CD8-positive, alpha-beta T cell (primary cell): ENCODE measurements at places on chromosomes 12 and 14.
A peak's percentile ranks its signal among the peaks of the same experiment; 100 is the strongest.

DNA sequence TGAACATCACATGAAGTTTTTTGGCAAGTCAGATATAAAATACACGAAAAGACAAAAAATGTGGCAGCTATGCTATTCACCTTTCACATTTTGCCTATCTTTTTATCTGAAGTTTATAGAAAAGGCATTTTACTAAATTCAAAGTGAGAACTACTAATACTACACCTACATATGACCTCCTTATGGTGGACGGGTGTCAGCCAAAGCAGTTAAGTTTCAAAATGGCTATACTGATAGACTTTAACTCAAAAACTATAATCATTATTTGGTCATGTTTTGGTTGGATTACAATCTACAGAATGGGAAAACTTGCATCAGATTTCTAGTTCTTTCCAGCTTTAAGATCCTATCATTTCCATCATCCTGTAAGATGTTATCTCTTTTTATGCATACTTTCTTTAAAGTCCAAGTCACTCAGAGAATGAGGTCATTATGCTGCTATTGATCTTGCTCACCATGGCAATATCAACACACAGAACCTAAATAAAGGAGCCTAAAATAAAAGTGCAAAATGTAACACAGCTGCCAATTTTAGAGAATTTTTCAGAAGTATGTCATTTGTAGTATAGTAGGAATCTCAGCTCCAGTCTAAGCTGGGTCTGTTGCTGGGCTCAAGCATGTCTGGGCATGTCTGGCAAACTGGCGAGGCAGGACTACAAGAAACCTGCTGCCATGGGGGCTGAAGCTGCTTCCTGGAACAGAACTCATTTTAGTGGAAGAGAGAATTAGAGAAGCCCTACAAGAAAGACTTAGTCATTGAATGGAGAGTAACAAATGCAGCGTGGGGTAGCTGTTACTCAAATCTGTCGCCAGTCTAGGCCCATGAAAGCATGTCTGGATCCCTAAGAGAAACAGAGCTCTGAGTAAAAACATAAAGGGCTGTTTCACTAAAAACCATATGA lies 7.6 kb upstream of the AEBP2 start:
- no peak for DNase-seq

GRCh38 chr14:59629444-59630287 lies 53.1 kb upstream of the CCDC175 start:
- no peak for DNase-seq

DNA sequence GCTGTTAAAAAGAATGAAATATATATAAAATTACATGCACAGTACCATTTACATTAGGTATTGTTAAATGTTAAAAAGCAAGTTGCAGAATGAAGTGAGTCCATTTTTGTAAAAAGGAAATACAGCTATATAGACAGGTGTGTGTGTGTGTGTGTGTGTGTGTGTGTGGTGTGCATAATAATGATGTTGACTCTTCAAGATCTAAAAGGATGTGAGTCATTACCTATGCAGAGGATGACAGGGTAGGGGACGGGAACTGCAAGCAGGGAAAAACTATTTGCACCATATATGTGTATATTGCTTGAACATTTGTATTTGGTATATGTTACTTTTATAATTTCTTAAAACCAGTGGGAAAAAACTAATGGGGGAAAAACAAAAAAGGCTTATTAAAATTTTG lies 3.1 kb downstream of the C14orf39 start:
- DNase-seq = no peak

GRCh38 chr14:23366426-23366921 lies 1.5 kb upstream of the EFS start:
- DNase-seq = no peak

GRCh38 chr12:3544296-3544965 lies 53.4 kb downstream of the PRMT8 start:
- DNase-seq = no peak

- DNase-seq = no peak
These were observed 6.6 kb downstream of the E2F7 start for GRCh38 chr12:77058740-77059139.

GRCh38 chr14:57291692-57292647 lies 23.2 kb downstream of the AP5M1 start:
- no peak for DNase-seq

GRCh38 chr12:32051511-32052211 lies 55.0 kb upstream of the BICD1 start:
- peak; percentile 2 for DNase-seq

DNA sequence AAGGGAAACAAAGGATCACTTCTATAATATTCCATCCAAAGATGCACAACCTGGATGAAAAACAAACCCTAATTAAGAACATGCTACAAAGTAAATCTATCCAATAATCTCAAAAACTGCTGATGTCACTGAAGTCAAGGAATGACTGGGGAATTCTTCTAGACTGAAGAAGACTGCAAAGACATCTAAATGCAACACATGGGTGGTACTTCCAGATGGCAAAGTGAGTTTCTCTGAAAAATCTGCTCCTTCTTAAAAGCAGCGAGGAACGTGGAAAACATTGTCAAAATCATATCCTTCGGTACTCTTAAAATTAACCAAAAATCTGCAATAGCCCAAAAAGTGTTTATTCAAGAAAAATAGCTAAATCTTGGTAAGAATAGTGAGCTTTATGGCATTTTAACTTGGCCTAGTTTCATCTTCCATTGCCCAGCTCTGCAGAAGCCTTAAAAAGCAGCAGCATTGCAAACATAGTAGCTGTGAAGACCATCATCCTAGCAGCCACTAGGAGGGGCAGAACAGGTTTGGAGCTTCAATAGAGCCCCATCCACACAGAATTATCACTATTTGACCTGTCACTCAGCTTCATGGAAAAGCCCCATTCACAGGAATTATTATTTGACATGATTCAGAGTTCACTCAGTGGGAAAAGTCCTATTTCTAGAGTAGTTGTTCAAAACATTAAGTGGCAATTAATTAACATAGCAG lies 7.4 kb downstream of the CLEC14A start:
- no peak for DNase-seq

GRCh38 chr12:18429366-18429765 lies 168.0 kb downstream of the PIK3C2G start:
- no peak for DNase-seq

DNA sequence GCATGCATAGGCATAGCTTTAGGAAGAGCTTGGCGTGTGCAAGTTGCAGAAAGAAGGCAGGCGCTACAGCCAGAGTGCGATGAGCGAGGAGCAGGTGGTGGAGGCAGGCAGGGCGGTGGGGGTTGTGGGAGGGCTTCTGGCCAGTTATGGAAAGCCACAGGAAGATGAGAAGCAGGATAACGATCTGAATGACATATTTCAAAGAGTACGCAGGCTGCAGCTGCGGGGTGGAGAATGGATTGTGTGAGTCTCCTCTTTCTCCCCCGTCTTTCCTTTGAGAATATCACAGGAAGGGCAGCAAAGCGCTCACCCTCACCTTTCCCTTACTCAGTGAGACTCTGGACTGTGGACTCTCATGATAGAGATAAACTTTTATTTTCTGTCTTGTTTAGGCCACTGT lies 48.7 kb upstream of the PLXNC1 start:
- DNase-seq = no peak

- DNase-seq = peak; percentile 17
These were observed 19.0 kb downstream of the NOC4L start for GRCh38 chr12:132163041-132163910.

DNA sequence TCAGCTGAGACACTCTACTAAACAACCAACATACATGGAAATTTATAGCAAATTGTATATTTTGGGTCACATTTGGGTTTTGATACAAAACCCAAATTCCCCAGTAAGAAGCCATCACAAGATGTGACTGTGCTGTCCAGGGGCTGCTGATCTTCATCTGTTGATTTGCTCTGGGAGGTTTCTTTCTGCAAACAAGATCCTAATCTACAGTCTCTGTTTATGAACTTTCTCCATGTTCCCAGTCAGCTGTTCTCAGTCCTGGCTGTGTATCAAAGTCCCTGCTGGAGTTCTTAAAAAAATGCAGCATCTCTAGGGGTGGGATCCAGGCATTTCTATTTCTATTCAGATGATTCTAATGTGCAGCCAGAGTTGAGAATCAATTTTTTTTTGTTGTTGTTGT lies 85.1 kb downstream of the ATP23 start:
- no peak for DNase-seq

DNA sequence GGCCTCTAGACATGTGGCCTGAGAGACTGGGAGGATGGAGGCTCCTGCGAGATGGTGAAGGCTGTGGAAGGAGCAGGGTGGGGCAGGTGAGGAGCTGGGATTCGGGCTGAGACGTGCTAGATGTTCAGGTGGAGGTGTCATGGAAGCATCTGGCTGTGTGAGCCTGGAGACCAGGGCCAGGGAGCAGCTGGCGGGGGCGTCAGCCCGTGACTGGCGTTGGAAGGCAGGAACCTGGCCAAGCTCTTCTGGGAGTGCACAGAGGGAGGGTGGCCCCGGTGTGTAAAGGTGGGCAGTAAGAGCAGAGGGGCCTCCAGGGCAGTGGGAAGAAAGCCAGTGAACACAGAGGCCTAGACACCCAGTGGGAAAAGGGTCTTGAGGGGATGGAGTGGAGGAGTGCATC lies 55.1 kb upstream of the RD3L start:
- no peak for DNase-seq

GRCh38 chr12:3520711-3521110 lies 29.7 kb downstream of the PRMT8 start:
- DNase-seq = no peak

DNA sequence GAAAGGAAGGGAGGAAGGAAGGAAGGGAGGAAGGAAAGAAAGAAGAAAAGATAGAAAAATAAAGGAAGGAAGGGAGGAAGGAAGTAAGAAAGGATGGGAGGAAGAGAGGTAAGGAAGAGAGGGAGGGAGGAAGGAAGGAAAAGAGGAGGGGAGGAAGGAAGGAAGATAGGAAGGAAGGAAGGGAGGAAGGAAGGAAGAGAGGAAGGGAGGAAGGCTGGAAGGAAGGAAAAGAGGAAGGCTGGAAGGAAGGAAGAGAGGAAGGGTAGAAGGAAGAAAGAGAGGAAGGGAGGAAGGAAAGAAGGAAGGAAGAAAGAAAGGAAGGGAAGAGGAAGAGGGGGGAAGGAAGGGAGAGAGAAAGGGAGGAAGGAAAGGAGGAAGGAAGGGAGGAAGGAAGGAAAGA lies 12.8 kb upstream of the WIF1 start:
- no peak for DNase-seq

GRCh38 chr14:77157740-77158139 lies 16.1 kb upstream of the ZDHHC22 start:
- DNase-seq = no peak

DNA sequence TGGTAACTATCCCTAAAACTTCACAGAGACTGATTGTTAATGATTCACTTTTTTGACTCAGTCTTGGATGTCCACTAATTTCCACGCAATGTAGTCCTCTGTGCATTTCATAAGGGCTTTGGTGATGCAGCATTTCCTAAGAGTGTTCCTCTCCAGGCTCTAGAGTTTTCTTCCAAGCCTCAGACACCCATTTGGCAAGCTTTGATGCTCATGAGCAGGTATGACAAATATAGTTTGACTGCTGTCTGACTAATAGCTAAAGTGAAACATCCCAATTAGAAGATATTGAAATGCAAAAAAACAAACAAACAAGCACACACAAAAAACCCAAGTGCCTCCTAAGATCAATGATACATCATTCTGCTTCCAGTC lies 1.5 kb upstream of the VAMP1 start:
- DNase-seq = no peak

- no peak for DNase-seq
These were observed 213.3 kb upstream of the CLEC14A start for GRCh38 chr14:38469156-38469555.

- no peak for DNase-seq
These were observed 162.3 kb downstream of the GRIP1 start for GRCh38 chr12:66516561-66516960.

GRCh38 chr12:56932146-56932545 lies 2.1 kb downstream of the SDR9C7 start:
- DNase-seq = no peak

GRCh38 chr14:38207736-38208617 lies at the start of gene SSTR1:
Gene SSTR1 (plus strand): TSS chr14:38207904. CDS start chr14:38209390, 1,486 bp downstream.
- no peak for DNase-seq

- DNase-seq = no peak
These were observed 675 bp upstream of the SCARB1 start for GRCh38 chr12:124864326-124864752.

DNA sequence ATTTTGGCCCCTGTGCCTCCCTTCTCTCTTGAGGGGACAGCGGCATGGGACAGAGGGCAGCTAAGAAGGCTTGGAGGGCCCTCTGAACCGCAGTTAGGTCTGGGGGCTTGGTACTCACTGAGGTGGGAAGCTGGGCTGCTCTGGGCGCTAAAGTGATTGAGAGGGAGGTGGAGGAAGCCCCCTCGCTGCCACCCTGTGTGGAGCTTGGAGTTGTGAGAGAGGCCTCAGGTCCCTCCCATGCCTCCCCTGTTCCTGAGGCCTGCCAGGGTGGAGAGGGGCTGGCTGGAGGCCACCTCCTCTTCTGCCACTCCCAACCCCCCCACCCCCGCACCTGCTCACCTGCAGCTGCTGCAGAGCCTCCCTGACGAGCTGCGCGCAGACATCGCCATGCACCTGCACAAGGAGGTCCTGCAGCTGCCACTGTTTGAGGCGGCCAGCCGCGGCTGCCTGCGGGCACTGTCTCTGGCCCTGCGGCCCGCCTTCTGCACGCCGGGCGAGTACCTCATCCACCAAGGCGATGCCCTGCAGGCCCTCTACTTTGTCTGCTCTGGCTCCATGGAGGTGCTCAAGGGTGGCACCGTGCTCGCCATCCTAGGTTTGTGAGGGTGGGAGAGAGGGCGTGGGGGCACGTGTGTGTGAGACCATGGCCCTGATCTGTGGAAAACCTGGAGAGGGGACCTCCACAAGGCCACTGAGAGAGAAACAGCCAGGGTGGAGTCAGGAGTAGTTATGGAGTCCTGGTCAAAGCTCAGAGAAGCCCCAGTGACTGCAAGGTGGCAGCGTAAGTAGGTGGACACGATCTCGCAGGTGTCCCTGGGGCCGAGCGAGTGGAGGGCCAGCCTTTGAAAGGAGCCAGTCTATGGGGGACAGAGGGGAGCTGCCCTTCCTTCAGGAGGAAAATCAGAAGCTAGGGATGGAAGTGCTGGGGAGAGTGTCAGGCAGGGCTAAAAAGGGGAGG lies 11.2 kb downstream of the KCNH3 start:
- no peak for DNase-seq

DNA sequence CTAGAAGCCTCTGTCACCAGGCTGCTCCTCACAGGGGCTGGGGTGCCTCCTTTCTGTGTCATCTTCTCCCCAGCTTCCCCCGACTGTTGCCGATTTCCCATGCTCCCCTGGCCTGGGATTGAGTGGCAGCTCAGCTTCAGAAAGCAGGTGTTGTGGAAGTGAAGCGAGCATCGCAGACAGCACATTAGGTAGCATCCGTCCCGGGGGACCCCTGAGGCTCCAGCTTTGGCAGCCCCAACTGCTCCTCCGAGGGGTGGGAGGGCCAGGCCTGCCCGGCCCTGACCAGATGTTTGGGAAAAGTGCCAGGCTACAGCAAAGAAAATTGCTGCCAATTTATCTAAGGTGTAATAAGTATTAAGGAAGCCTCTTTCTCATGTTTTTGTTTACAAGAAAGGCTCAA lies 1045.6 kb downstream of the BCL11B start:
- DNase-seq = no peak
